Right renal pelvis (tissue), 4 donors: ENCODE measurements at places on chromosomes 13 and 19.

- DNase-seq: no peak
Observed at GRCh38 chr13:26050568-26051230, 1.1 kb downstream of the SHISA2 start.

DNA sequence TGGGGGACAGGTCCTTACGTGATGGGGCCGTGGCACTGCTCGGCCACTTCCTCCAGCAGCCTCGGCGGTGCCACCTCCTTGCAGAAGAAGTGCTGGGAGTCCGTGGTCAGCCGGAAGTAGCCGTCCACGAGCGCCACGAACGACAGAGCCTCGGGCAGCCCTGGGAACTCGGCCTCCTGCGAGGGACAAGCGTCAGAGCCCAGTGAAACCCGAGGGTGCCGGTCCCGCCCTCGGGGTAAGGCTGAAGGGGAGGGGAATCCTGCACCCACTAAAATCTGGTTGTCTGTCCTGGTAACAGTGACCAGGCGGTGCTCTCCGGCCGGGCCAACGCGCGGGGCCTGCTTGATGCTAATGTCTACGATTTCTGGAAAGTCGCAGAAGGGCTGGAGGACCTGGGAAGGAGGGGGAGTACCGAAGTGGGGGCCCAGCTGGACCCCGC, 6.4 kb downstream of the JAK3 start:
- DNase-seq: no peak

DNA sequence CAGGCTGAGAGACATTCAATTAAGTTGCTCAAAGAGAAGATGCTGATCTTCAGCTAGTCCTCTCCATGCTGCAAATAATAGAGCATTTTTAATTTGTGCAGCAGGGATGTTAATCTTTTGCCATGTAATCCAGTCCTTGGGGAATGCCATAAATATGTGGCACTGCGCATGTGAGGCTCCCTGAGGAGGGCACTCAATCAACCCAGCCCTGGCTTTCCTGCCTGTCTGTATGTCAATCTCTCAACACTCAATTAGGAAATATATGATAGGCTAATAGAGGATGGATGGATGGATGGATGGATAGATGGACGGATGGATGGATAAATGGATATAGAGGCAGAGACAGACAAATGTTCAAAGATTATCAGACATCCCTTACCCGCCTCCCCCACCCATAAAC, 31.6 kb upstream of the POP4 start:
- no peak for DNase-seq

- DNase-seq: no peak
Observed at GRCh38 chr13:74046431-74046830, 87.8 kb downstream of the KLF12 start.

DNA sequence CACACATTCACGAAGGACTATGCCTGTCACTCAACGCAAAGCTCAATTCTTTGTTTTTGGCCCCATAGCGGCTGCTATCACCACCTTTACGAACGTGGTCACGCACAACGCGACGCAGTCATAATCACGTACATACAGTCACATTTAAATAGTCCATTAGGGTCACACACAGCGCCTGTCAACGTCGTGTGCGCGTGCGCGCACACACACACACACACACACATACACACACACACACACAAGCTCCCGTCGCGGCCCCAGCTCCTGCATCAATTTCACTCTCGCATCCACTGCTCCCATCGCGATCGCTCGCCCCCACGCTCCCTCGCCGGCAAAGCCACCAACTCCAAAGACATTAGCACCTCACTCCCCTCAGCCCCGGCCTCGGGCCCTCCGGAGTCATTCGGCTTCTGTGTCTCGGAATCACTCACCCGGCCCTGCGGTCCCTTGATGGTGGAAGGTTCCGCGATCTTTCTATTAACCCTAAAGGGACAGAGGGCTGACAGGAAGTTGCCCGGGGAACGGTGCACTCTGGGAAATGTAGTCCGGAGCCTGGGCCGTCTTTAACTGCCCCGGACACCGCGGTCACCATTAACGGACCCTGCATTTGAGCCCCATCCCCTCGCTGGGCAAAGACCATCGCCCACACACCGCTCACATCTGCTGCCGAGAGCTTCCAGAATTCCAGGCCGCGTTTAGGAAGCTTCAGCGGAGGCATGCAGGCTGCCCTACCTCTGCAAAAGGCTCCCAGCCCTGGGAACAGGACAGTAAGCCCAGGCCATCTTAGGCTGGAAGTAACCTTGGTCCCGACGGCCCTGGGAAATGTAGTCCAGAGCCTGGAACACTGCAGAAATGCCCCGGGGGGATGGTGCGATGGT, at the start of gene ZNF790:
Gene ZNF790, minus strand, starts transcription at position 482 of the 878 bp plus-strand sequence. CDS start 12,768 bp downstream, outside the sequence.
- peak; percentile 94 for DNase-seq

DNA sequence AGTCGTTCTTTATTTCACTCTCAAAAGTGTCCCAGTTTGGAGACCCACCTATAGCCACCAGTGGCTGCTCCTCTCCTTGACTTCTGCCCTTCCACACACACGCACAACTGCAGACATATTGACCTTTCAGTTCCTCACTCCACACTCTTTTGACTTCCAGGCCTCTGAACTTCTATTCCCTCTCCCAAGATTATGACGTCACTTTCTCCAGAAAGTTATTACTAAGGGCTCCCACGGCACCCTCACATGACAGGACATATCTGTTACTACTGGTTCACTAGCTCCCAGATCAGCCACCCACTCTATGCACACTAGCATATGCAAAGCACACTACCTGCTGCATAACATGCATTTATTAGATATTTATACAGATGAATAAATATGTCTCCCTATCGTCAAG, 45.9 kb downstream of the XPO4 start:
- DNase-seq: no peak

DNA sequence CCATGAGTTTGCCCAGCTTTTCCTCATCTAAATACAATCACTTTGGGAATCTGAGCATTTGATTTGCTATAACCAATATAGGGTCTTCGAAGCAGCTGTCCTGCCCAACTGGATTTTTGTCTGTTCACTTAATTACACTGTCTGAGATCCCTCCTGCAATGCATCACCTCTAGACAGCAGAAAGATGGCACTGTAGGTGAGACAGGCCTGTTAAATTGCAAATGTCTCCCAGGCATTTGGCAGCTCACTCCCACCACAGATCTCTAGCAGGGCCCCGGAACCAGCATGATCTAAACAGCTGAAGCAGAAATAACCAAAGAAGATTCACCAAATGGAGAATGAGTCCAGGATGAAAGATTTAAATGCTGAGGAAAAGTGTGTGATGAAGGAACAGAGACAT, 41.9 kb upstream of the SERPINE3 start:
- DNase-seq: no peak

DNA sequence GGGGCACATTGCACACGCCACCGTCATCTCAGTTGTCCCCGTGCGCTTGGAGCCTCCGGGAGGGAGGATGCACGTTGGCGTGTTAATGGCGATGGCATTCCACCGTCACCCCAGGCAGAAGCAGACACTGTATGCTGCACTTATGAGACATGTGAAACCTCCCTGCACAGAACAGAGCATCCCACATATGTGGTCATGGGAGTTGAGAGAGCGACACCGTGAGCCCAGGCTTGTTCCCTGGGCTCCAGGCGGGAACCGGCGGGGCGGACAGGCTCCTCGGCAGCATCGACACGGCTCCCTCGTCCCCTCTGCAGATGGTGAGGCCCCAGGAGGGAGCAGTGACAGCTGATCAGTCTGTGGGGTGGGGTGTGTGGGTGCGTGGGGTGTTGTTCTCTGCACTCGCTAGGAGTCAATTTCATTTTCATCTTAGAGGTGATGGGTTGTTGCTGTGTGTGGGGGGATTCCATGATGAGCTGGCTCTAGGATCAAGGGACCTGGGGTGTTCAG, 40.4 kb downstream of the CRTC1 start:
- DNase-seq: no peak

- DNase-seq: no peak
Observed at GRCh38 chr19:13783565-13784500, 9.6 kb downstream of the C19orf53 start.

DNA sequence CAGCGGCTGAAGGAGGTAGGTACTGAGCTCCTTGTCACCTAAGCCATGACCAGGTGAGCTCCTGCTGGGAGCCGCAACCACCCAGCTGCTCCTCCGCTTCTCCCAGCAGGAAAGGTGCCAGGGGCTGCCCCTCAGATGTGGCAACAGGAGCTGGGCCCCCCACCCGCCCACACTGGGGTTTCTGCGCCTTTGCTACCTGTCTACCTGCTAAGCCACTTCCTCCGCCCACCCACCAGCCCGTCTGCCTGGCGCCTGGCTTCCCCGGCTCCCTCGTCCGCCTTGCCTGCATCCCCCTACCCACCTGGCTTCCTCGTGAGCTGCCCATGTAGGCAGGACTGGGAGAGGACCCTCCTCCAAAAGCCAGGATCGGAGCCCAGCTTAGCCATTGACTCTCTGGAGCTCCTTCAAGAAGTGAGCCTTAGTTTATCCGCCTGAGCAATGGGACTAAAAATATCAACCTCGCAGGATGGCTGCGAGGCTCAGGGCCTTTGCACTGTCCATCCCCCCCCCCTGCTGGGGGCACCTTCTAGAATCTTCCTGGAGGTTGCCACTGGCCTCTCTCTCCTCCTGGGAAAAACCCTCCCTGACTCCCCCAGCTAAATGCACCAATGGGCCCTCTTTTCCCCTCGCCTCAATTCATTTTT, 55.8 kb upstream of the KLF2 start:
- no peak for DNase-seq

DNA sequence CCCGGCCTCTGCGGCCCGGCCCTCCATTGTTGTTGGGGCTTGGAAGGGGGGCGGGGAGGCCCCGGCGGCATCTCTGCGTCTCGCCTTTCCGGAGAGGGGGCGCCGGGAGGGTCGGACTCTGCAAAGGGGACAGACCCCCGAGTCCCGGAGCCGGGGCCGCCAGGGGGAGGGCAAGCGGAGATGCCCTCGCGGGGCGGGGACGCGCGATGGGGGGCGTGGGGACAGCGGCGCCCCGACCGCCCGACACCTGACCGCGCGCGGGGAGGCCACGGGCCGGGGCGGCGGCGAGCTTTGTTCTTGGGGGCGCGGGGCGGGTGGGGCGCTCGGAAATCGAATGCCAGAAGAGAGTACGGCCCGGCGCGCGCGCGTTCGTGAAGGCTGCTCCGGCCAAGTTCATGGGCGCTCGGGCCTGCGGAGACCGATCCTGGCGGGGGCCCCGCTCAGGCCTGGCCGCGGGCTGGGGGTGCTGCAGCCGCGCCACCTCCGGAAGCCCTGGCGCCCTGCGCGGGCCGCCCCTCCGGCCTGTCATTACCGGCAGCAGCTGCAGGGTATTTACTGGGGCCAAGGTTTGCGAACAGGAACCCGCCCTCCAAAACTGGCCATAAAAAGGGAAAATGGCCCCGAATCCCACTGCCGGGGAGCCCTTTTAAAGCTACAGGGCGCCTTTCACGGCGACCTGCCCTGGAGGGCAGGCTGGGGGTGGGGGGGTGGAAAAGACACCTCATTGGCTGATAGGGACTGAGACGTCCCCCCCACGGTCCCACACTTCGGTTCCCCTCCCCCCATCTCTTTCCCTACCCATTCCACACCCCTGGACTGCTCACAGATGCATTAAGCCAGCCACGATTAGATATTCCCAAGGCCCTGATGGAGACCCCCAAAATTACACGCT, 11.1 kb upstream of the NANOS3 start:
- no peak for DNase-seq

- DNase-seq: no peak
Observed at GRCh38 chr13:28819046-28819730, 951 bp upstream of the MTUS2 start.

DNA sequence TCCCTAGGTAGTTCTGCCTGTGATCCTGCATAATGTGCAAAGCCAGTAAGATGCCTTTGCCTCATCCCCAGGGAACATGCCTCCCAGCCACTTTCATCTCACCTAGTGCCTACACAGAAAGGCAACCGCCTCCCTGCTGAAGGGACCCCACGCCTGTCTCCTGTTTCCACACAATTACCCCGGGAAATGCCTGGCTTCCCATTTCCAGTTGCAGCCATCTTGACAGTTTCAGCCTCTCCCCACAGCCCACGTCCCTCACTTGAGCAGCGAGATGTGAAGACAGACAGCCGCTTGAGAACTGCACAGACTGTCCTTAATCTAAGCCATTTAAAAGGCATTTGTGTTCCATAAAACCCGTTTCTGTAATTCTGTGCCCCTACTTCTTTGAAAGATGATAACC, 4.7 kb upstream of the UQCRFS1 start:
- no peak for DNase-seq

DNA sequence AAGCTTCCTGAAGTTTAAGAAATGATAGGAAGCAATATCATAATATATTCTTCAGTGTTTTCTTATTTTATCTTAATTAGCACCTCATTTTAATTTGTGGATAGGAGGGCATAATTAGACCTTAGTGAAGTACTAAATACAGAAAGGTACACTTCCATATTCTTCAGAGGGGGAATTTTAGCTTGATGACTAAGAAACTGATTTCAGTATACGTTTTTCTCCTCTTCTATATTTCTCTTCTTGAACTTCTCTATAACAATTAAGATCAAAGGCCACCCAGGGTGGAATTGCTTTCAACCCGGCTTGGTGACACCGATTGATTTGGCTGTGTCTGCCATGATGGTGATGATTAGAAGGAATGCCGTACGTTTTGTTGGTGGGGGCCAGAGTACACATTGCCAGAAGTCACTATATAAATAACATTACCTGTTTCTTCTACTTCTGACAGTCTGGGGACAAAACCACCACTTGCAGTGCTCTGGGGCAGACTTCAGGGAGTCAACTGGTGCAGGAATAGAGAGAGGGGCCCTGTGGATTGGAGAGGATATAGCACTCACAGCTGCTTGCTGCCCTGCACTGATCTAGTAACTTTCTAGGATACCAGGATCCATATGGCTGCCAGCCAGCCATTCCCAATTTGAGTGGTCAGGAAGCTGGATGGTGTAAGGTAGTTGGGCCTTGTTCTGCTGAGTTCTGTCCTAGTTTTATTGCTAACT, 73.8 kb downstream of the SPATA13 start:
- DNase-seq: no peak

DNA sequence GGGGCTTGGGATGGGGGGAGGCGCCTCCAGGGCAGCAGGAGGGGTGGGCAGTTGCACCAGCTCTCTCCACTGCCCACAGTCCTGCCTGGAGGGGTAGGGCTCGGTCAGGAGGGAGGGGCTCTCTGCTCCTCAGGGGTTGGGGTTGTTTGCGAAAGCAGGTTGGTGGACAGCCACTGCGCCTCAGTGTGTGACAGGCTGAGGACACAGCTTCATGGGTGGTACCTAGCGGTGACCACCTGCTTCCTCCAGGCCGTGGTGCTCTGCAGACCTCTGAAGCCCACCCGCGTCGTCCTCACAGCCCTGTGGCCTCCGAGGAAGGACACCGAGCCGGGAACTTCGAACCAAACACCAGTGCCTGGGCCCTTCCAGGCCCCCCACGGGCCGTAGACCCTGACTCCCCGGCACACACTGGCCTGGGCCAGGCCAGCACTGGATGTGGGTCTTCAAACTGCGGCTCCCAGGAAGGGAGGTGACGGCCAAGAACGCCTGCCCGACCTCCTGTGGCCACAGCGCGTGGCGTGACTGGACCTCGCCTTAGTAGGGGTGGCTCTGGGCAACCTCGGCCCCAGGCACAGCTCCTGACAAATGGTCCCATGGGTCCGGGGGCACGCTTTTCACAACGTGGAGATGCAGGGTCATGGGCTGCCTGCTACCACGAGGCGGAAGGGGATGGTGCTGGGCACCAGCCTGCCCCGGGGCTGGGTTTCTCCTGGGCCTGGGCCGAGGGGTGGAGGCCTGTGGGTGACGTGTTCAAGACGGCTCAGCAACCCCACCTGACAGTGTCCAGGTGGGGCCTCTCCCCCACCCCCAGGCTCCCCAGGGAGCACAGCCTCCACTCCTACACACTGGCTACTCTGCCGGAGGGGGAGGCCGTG, 173.2 kb downstream of the KDM4B start:
- DNase-seq: no peak
